ENCODE measurements at places on chromosomes 2 and 18.

DNA sequence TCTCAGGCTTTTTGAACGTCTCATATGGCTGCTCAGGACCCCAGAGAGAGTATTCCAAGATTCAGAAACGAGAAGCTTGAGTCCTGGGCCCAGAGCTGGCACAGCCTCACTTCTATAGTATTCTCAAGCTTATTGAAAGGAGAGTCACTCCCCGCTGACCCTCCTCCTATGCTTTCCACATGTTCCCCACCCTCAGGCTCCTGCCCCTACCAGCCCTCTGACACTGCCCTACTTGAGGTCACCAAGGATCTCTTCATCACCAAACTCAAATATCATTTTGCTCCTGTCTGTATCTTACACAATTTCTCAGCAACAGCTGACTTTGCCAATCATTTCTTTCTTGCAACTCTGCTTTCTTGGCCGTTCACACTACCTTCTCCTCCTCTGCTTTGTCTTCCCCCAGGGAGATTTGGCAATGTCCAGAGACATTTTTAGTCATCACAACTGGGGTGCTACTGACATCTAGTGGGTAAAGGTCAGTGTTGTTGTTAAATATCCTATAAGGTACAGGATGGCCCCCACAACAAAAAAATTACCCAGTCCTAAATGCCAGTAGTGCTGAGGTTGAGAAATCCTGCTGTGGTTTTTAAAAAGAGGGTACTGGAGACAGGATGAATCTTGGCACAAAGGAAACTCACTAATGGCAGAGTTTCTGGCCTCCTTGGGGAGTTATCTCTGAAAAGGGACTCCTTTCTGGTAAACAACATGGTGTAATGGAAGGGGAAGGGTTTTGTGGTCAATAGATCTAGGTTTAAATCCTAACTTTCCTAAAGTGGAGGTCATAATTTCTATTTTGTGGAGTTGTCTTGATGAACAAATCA lies 26.9 kb upstream of the INSIG2 start:
- H3K27ac ChIP-seq: peak overlapping the region; percentile 1
- H3K4me1 ChIP-seq: peaks cover 5% of the 10 kb centered on the region
- no peak overlapping the region for H3K4me3 ChIP-seq
- no peaks in the 10 kb centered on the region for H3K27me3 ChIP-seq
- DNase-seq: no peak

DNA sequence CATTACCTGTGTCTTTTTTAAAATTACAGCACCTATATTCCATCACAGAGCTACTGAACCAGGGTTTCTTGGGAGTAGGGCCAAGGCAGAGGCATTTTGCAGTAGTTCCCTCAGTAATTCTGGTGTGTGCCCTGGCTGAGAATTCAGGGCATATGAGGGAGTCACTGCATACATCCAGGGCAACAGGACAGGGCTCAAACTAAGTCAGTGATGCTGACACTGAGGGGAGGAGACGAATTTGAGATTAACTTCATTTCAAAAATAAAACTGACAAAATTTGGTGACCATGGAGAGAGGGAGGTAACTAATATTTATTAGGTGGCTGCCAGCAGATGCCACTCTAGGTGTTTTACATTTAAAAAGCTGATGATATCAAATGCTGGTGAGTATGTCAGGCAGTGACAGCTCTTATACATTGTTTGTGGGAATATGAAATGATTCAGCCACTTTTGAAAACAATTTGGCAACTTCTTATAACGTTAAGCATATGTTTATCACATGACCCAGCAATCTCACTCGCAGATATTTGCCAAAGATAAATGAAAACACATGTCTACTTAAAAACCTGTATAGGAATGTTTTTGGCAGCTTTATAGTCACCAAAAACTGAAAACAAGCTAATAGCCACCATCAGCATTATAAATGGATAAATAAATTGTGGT lies 20.3 kb downstream of the STRADB start:
- no peak overlapping the region for H3K4me3 ChIP-seq
- no peaks in the 10 kb centered on the region for H3K4me1 ChIP-seq
- peaks cover 47% of the 10 kb centered on the region for H3K36me3 ChIP-seq
- H3K27me3 ChIP-seq: no peaks in the 10 kb centered on the region
- H3K27ac ChIP-seq: no peak overlapping the region

- H3K27me3 ChIP-seq: no peaks in the 10 kb centered on the region
- H3K4me3 ChIP-seq: no peak overlapping the region
- H3K27ac ChIP-seq: no peak overlapping the region
- H3K4me1 ChIP-seq: no peaks in the 10 kb centered on the region
- no peak for DNase-seq
- no peaks in the 10 kb centered on the region for H3K36me3 ChIP-seq
Observed at GRCh38 chr2:227932403-227932802, 61.0 kb downstream of the DAW1 start.

DNA sequence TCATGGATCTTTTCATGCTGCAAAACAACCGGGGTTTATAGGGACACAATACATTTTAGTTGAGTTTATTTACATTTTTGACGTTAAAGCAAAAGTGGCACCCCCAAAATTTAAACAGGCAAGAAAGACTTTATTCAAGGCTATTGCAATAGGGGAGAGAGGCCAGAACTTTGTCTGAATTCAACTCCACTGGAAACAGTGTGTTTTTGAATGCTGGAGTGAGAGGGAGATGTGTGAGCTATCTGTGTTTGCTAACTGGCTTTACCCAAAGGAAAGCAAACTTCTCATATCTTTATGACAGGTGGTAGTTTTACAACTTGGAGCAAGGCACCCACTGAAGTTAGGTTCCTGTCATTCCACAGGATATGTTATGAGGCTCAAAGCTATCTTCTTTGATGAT lies 207.4 kb downstream of the AGPS start:
- peaks cover 15% of the 10 kb centered on the region for H3K4me1 ChIP-seq
- H3K27ac ChIP-seq: peak overlapping the region; percentile 23
- no peak for DNase-seq
- no peaks in the 10 kb centered on the region for H3K27me3 ChIP-seq
- no peak overlapping the region for H3K4me3 ChIP-seq

DNA sequence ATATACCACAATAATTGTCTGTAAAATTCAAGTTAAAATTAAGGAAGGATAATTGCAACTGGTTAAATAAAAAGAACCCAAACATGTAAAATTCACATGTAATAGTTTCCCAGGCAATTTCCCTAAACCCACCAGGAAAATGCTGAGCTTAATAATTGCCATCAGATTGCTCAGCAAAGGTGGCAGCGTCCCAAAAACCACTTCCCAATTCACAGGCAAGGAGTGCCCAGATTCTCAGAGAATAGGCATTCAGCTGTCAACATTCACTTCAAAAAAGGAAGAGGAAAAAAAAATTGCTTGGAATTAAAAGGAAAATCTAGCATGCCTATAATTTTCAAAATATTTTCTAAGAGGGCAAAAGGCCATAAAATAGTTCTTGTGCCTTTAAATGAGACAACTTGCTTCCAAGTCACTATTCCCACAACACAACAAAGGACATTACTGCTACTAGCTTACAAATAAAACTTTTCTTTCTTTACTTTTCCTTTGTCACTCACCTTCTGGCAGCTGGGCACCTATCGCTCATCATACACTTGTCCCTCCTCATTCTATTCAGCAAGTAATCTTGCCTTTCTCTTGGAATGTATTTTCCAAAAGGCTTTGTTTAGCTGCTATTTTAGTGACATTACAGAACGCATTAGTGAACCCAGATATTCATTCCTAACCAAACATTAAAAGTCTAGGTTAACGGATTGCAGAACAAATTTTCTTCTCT lies 15.2 kb downstream of the SRBD1 start:
- H3K4me1 ChIP-seq: peaks cover 10% of the 10 kb centered on the region
- H3K27me3 ChIP-seq: no peaks in the 10 kb centered on the region
- no peak overlapping the region for H3K27ac ChIP-seq
- H3K36me3 ChIP-seq: peaks cover 31% of the 10 kb centered on the region
- H3K4me3 ChIP-seq: no peak overlapping the region

All from suprapubic skin (tissue), 4 donors.